ENCODE measurements at places on chromosomes 5 and 9.
A peak's percentile ranks its signal among the peaks of the same experiment; 100 is the strongest.

DNA sequence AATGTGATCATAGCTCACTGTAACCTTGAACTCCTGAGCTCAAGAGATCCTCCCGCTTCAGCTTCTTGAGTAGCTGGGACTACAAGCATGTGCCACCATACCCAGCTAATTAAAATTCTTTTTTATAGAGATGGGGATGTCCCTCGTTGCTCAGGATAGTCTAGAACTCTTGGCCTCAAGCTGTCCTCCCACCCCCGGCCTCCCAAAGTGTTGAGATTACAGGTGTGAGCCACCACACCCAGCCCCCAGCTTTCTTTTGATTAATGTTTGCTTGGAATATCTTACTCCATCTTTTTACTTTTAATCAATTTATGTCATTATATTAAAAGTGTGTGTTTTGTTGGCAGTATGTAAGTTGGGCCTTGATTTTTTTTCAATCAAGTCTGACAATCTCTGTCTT lies 59.4 kb upstream of the EXOC3 start:
- no peak for DNase-seq

- DNase-seq, result peak; percentile 81
Observed at GRCh38 chr9:105054491-105054890, 126.5 kb upstream of the ABCA1 start.

- DNase-seq, result no peak
Observed at GRCh38 chr9:13823026-13823425, 490.9 kb downstream of the NFIB start.

- DNase-seq, result peak; percentile 66
Observed at GRCh38 chr9:122904466-122904822, 715 bp downstream of the RC3H2 start.

- DNase-seq, result peak; percentile 19
Observed at GRCh38 chr5:76831110-76831452, 12.3 kb downstream of the F2RL1 start.

GRCh38 chr9:133113163-133113948 lies 7.7 kb downstream of the RALGDS start:
- no peak for DNase-seq

All from DMS53 (cell line).